ENCODE measurements at places on chromosomes 6 and 20. TPM values are rescaled to one million over a fixed set of nuclear protein-coding genes. Genes with fewer than 3 reads are reported as not detected.

- DNase-seq, result no peak
Observed at GRCh38 chr6:170371080-170371479, 64.5 kb downstream of the FAM120B start.

DNA sequence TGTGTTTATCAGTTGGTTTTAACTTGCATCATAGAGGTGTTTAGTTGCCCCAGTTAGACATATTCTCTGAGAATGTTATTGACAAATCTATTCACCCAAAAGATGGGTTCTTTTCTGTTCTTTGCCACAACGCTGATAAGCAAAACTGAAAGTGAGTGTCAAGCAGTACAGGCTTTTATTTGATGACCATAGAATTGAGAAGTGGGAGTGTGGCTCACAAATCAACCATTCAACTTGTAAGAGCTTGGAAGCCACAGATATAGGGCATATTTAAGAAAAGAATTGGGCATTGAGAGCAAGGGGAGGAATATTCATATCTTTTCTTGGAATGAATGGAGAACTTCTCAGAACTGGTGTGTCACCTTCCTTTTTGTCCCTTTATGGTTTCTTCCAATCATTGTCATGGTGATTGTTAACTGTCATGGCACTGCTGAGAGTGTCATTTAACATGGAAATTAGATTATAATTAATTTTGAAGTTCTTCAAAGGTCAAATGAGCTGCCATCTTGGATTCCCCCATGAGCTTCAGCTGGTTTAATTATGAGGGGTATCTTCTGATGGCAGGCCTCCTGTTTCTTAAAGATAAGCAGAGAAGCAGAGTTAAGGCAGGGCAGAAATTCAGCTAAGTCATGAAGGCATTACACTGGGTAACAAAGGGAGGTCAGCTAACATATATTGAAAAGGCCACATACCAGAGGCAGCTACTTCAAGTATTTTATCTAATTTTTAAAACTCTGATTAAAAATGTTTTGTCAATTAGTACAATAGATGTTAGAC is 254.0 kb upstream of the HTR1E start:
- no peak for DNase-seq

DNA sequence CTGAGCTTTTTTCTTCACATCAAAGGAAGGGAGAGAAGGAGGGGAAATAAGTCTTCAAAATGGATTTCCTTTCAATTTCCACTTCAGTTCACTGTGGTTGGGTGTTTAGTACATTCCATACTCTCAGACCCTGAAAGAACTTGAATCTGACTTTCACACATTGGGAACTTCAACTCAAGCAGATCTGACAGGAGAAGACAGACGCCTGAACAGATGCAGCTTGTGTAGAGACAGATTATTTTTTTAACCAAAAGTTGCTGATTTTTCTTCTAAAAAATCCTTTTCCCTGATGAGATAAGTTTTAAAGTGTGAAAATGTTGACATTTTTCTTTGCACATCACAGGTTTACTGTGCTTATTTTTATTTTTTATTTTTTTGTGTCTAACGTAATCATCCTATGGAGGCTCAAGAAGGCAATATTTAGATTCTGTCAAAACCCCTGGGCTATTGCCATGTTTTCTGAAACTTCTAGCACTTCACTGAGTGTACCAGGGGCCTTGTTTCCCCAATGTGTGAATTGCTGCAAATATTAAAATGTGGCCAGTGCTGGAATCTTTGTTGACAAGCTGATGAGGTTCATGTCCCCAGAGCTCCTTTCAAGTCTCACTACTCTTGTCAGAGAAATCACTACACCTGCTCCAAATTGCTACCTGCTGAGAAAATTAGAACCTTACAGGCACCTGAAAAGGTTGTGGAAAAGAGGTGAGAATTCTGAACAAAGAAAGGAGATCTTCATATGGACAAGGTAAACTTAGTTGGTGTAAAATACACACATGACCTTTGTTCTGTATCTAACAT is 214.8 kb upstream of the BTBD3 start:
- DNase-seq, result no peak

- DNase-seq, result no peak
Observed at GRCh38 chr6:158503222-158503621, 56.7 kb upstream of the TMEM181 start.

Gene SIRPG
- polyA plus RNA-seq, result 149 TPM

Gene VARS1
- polyA plus RNA-seq, result 47.5 TPM

GRCh38 chr6:3231247-3232016 is 4.0 kb upstream of the TUBB2B start:
- no peak for DNase-seq

GRCh38 chr6:7249391-7249790 is 63.6 kb downstream of the SSR1 start:
- no peak for DNase-seq

GRCh38 chr6:46175446-46175845 is 4.7 kb upstream of the ENPP5 start:
- no peak for DNase-seq

DNA sequence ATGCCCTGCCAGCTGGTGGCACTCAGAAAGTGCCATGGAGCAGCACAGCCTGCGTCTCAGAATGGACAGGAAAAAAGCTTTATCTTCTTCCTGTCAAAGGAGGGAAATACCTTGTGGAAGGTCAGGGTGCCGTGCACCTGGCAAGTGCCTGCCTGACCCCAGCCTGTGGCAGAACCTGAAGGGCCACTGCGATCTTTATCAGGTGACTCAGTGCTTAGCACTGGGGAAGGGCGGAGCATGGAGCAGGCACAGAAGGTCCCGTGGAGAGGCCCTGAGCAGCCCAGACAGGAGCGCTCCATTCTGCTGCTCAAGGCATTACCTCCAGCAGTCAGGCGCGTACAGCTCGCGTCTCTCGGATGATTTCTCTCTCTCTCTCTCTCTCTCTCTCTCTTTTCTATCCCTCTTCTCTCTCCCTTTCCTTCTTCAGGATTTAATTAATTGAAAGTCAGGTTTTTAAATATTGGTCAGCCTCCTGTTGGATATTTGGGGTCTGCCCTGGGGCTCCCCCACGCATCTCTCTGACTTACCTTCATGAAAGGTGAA is 31.7 kb downstream of the FOXC1 start:
- no peak for DNase-seq

Gene FAM184A
- 0.85 TPM for polyA plus RNA-seq

DNA sequence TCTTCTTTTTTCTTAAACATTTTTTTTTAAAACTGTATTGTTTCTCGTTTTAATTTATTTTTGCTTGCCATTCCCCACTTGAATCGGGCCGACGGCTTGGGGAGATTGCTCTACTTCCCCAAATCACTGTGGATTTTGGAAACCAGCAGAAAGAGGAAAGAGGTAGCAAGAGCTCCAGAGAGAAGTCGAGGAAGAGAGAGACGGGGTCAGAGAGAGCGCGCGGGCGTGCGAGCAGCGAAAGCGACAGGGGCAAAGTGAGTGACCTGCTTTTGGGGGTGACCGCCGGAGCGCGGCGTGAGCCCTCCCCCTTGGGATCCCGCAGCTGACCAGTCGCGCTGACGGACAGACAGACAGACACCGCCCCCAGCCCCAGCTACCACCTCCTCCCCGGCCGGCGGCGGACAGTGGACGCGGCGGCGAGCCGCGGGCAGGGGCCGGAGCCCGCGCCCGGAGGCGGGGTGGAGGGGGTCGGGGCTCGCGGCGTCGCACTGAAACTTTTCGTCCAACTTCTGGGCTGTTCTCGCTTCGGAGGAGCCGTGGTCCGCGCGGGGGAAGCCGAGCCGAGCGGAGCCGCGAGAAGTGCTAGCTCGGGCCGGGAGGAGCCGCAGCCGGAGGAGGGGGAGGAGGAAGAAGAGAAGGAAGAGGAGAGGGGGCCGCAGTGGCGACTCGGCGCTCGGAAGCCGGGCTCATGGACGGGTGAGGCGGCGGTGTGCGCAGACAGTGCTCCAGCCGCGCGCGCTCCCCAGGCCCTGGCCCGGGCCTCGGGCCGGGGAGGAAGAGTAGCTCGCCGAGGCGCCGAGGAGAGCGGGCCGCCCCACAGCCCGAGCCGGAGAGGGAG is 580 bp downstream of the VEGFA start:
- DNase-seq, result no peak

Gene SLC22A16
- not detected for polyA plus RNA-seq

GRCh38 chr6:168181876-168182275 is 102.9 kb upstream of the FRMD1 start:
- DNase-seq, result no peak

DNA sequence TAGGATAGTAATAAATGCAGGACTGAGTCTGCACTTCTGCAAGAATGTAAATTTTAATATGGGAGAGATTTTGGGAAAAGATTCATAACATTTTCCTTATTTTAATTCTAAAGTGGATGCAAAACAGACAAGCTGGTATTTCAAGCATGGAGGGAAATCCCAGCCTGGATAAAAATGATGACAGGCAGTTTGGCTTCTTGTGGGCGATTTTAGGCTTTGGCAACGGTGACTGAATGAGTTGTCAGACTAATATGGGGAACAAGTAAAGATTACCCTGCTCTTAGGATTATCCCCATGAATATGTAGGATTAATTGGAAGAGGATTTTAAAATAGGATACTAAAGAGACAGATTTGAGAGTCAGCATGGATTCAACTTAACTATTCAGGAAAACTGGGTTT is 21.0 kb downstream of the OGFRL1 start:
- DNase-seq, result no peak

GRCh38 chr20:2332711-2333110 is 36.9 kb downstream of the TGM3 start:
- no peak for DNase-seq

Data from CD8-positive, alpha-beta memory T cell (primary cell).